Sigmoid colon (tissue), 7 donors: ENCODE measurements at places on chromosomes 7 and 10. TPM values are rescaled to one million over a fixed set of nuclear protein-coding genes. Genes with fewer than 3 reads are reported as not detected.

Gene PWWP2B
- total RNA-seq = 7.7 TPM

Gene GTF2I
- total RNA-seq = 148 TPM

Gene TFEC
- 4.3 TPM for total RNA-seq

Gene PRR15
- total RNA-seq = 0.27 TPM

Gene FGFBP3
- total RNA-seq = 0.71 TPM

Gene TMEM184A
- not detected for total RNA-seq

Gene CTAGE4
- total RNA-seq = 1.7 TPM

Gene MACROH2A2
- total RNA-seq = 19.4 TPM

Gene GRM3
- 1.4 TPM for total RNA-seq

Gene C10orf53
- total RNA-seq = not detected

Gene NDUFA5
- total RNA-seq = 112 TPM

Gene OR2AE1
- total RNA-seq = not detected

Gene ITPRID1
- total RNA-seq = not detected

GRCh38 chr7:55366461-55367070, 1.4 kb downstream of the LANCL2 start:
- DNase-seq = no peak

- DNase-seq = no peak
Measured at GRCh38 chr10:69847458-69847857, 45.8 kb downstream of the COL13A1 start.

- DNase-seq = no peak
Measured at GRCh38 chr10:101938305-101939007, 94.9 kb upstream of the KCNIP2 start.

- DNase-seq = no peak
Measured at GRCh38 chr10:6083523-6084475, 5.0 kb upstream of the RBM17 start.

GRCh38 chr10:96387601-96388000, 28.8 kb upstream of the OPALIN start:
- no peak for DNase-seq

DNA sequence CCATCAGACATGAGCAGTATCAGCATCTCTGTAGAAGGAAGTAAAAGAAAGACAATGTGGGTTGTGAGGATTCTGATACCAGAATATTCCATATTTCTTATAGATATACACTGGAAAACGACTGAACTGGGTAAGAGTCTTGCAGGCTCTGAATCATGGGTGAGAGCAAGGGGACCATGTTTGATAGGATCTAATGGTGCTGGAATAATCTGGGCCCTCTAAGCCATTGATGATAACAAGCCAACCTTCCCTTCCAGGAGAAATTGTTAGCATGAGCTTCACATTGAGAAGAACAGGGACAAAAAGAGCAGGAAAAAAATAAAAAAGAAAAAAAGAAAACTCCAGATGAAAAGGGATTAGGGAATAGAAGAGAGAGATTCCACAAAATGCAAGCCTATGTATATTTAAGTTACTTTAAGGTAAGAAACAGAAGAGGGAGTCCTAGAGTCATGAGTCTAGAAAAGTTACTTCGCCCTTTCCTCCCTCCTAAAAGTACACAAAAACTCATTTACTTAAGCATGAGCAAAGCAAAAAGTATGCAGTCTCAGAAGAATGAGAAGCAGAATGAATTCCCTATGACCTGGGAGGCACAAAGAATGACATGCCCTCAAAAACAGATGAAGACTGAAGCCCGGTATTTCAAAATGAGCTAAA, 181.9 kb downstream of the TMEM26 start:
- DNase-seq = no peak

DNA sequence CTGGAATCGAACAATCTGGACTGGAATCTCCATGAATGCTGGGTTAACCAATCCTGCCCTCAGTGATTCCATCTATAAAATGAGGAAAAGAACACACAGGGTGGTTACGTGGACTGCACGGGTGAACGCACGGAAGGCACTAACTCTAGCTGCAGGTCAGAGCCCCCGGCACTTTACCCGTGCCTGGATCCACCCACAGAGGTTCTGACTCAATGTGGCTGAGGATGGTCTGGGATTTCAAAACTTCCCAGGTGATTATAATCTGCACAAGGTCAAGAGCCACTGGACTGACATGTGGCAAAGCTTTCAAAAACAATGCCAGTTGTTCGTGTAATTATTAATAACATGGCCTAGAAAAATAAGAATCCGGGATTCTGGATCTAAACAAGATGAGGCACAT, 29.2 kb downstream of the KIAA1549 start:
- DNase-seq = no peak

GRCh38 chr7:28790467-28790866, 167.7 kb downstream of the TRIL start:
- DNase-seq = no peak

DNA sequence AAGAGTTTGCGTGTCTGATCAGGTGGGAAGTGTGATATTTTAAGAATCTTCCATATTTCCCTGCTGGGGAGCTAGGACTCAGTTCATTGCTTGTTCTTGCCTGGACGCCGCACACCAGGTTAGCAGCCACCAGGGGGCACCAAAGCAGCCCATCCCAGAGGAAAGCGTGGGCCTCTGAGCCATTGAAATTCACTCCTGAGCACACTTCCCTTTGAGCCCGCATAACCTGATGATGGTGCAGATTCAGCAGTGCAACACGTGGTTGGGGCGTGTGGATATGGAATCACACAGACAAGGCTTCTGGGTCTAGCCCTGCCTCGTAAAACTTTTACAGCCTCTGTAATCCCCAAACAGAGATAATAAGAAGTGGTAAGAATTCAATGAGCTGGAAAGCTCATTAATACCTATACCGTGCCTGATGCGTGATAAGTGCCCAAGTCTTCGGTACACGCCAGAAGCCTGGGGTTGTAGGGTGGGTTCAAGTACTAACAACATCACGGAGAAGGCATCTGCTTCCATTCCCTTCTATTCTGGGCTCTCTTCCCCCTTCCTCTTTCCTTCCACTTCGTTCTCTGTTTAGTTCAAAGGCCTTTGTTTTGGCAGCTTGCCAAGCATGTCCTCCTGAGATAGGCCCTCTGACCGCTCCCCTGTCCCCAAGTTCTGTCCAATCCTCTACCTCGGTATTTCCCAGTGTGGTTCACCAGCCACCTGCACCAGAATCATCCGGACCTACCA, 130.1 kb upstream of the KMT2E start:
- peak; percentile 92 for DNase-seq

- DNase-seq = no peak
Measured at GRCh38 chr7:26588511-26588910, 275.9 kb downstream of the SKAP2 start.

GRCh38 chr7:605661-606450, 86.2 kb upstream of the PDGFA start:
- no peak for DNase-seq

- DNase-seq = no peak
Measured at GRCh38 chr7:106865130-106866041, at the start of gene PIK3CG. Gene PIK3CG (plus strand): TSS chr7:106865282. CDS start chr7:106867562, 2,280 bp downstream.

DNA sequence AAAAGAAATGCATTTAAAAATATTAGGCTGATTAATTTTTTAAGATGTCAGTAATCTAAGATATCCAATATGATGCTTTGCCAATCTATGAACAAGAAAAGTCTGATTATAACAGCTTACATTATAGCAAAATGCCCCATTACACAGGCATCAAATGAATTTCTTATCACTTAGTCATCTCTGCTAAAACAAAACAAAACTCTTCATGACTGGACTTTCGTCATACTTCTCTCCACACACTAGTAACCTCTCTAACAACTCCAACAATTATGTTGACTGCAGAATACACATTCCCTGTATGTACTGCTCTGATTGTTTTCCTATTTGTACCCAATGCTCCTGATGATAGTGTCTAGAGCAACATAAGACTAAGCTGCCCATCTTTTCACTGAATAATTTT, 3.8 kb upstream of the MKI67 start:
- no peak for DNase-seq

DNA sequence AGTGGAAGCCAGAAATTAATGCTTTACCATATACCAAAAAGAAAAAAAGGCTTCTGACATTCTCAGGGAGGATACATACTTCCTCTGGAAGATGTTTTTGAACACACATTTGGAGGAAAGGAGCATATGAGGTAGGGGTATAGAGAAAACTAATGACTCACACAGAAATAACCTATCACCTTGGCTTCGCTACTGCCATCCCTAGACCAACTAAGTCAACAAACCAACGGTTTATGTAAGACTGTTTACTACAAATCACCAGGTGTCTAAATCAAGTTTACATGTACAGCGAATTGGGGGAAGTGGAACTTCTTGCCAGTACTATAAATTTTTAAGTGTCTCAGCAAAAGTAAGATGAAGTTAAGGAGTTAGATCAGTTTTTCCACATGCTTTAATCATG, 96.9 kb downstream of the NT5C2 start:
- DNase-seq = no peak

DNA sequence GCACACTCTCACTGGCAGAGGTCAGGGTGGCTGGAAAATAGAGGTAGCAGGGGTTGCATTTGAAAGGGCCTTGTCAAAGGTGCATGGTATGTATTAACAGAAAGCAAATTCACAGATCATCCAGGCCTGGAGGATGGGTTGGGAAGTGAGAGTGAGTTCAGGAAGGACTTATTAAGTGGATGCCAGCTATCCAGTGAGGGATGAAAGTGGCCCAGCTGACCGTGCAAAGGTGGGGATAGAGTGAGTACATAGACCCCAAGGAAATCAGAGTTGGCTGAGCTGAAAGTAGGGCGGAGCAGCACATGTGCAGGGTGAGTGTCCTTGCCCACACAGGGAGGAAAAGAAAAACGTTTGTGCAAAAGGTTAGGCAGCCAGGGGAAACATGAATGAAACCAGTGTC, 58.1 kb downstream of the HECW1 start:
- DNase-seq = no peak

- DNase-seq = no peak
Measured at GRCh38 chr10:50511492-50512213, 112.1 kb downstream of the SGMS1 start.

GRCh38 chr7:610531-611280, 91.1 kb upstream of the PDGFA start:
- DNase-seq = no peak

DNA sequence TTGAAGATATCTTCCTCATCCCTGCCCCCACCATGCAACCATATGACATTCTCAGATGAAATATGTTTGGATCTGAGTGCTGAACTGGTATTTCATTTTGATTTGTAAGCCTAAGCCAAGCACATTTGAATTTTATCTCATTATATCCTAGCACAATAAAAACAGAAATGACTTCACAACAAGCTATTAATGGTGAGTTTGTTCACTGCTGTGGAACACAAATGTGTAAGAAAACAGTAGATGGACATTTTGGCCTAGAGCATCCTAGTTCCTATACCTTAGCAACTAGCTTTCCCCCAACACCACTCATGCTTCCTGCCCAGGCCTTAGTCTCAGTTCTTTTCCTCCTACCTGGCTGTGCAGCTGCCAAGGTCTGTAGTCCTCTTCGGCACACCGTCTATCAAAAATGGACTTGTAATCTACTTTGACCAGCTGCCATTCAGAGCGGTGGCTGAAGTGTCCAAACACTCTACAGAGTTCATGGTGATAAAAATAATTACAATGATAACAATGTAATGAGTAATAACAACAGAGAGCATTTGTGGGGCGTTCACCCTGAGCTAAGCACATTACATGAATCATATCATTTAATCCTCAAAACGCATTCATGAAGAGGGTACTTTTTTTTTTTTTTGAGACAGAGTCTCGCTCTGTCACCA, 491.9 kb downstream of the SORCS1 start:
- no peak for DNase-seq

DNA sequence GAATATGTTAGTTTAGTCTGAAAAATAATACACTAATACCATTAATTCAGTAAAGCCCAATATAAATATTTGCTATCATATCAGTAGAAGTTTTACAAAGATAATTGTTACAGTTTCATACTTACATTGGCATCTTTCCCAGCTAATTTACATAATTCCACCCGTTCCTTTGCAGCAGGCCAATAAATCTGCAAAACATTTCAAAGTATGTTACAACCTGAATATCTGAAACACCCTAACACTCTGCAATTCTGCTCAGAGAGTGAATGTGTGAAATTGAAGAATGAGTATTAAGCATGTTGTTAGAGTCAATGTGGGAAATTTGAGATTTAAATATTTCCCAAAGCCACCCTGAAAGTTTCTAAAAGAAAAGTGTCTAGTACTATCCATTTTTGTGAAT, 105.5 kb downstream of the SEMA3D start:
- DNase-seq = no peak

- DNase-seq = no peak
Measured at GRCh38 chr7:31490796-31491314, 23.0 kb upstream of the ITPRID1 start.

- DNase-seq = no peak
Measured at GRCh38 chr7:51121931-51122425, 194.6 kb downstream of the COBL start.

GRCh38 chr7:142375710-142376313, 118.0 kb upstream of the PRSS58 start:
- DNase-seq = no peak

DNA sequence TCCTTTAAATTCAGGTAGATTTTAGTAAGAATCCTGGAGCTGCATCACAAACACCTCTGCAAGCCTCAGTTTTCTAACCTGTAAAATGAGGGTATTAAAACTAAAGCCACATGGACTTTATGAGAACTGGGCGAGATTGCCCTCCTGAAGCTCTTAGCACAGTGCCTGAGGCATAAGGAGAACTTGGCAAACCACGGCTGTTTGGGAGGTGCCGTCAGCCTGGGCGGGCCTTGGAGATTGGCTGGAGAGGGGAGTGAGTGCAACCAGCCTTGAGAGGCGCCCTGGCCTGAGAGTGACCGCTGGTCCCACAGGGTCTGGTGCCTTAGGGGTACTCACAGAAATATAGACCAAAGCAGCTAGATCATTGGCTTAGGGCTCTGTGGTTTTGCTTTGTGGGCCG, 5.4 kb upstream of the TNS3 start:
- no peak for DNase-seq

DNA sequence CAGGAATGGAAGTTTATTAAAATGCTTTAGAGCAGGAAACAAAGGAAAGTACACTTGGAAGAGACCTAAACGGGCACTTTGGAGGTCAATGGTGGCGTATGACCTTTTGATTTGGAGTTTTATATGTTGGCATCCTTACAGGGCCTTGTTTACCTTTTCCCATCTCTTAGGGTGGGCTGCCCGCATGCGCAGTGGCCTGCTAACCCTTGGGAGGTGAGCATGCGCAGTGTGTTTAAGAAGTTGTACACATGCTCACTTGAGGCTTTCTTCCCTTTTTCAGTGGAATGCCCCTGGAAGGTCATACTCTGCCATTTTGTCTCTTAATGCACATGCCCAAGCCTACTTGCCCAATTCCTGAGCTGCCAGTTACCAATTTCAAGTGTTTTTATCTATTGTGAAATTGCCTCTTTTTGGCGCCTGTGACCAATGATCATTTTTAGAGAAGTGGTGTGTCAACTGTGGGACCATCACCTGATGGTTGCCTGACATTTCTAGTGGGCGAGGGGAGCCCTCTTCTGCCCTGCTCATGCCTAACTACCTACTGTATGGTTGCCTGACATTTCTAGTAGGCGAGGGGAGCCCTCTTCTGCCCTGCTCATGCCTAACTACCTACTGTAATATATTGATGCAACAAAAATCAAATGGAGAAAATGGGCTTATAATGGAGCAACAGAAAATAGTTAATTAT, 138.0 kb downstream of the PPP1R9A start:
- DNase-seq = no peak
